ENCODE measurements at places on chromosomes 12 and 14.

- no peak for DNase-seq
These were observed 218.8 kb downstream of the DPF3 start for GRCh38 chr14:72675126-72675525.

DNA sequence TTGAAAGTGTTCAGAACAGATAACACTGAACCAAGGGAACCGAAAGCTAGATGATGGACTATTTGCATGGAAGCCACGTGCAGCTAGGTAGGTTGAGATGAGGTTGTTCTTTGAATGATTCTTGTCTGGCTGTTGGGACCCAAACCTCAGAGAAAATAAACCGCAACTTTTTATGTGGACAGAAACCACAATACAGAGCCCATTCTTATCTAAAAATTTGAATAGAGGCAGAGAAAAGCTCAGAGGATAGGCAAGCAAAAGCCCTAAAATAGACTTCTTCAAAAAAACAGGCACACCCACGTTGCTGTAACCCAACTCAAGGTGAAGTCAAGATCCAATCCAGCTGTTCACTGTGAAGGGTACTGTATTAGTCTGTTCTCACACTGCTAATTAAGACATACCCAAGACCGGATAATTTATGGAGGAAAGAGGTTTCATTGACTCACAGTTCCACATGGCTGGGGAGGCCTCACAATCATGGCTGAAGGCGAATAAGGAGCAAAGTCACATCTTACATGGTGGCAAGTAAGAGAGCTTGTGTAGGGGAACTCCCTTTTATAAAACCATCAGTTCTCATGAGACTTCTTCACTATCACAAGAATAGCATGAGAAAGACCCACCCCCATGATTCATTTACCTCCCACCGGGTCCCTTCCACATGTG is 353.8 kb downstream of the AACS start:
- DNase-seq = no peak

DNA sequence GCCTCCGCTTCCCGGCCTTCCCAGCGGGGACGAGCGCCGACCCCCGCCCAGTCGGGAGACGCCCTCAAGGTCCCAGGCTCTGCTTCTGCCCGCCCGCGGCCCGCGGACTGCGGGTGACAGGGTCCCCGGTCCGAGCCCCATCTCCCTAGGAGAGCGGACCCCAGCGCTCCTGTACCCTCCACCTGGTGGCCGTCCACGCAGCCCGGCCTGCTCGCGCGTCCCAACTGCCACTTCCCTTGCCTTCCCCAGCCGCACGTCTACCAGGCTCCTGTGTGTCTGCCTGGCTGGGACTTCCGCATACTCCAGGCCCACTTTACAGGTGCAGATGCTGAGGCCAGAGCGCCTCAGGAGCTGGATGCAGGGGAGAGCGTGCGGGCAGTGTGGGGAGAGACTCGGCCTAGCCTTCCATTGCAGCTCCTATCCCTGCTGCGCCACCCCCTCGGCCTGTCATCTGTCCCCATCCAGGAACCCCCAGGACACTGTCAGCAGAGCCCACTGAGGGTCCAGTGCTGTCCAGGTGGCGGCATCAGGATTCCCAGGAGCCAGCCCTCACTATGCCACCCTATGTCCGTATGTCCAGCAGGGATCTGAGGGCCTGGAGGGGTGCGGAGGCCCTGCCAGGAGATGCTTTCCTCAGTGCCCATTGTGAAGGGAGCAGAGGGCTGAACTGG is 8.0 kb upstream of the ANKRD9 start:
- DNase-seq = no peak

GRCh38 chr12:98973395-98973794 is 328.3 kb downstream of the APAF1 start:
- no peak for DNase-seq

GRCh38 chr12:113299619-113300237 is 35.2 kb downstream of the SLC8B1 start:
- DNase-seq = no peak

All from stimulated activated CD8-positive, alpha-beta memory T cell treated with anti-CD3 and anti-CD28 coated beads, Interleukin-7, amount 100 ng/mL, for 1 hour (primary cell).